ENCODE measurements at places on chromosomes 6 and 20.

DNA sequence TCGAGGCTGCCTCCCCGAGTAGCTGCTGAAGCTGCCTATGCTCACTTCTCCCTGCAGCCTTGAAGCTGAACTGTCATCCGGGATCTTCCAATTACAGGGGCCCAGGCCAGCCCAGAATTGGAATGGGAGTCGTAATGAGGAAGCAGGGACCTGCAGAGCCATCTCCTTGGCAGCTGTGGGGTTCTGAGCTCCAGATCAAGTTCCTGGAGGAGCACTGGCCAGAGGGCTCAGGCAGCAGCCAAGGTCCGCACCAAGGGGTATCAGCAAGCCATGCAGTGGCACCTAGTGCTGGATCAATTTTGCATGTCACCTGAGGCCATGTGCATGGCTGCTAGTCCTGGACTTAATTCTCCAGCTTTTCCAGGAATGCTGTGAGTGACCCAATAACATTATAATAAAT is 163.2 kb upstream of the TSHZ2 start:
- DNase-seq: no peak

- no peak for DNase-seq
These were observed 238.6 kb upstream of the PLN start for GRCh38 chr6:118309337-118310093.

DNA sequence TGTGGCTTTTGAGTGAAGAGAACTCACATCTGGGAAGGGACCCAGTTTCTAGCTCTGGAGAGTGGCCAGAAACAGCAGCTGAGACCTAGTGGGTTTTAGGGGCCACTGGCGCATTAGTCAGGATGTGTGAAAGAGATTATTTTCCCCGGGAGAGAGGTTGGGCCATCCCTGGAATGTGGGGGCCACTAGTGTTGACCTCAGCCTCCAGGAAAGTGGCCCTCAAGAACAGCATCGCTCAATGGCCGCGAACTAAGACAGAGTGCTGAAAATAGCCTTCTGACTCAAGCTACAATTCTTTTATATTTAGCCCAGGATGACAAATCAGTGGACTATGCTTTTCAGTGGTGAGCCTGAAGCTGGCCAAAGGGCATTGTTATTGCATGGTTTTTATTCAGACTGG is 210.4 kb upstream of the RNF24 start:
- DNase-seq: no peak

- no peak for DNase-seq
These were observed 148.7 kb downstream of the OPRM1 start for GRCh38 chr6:154187714-154188113.

DNA sequence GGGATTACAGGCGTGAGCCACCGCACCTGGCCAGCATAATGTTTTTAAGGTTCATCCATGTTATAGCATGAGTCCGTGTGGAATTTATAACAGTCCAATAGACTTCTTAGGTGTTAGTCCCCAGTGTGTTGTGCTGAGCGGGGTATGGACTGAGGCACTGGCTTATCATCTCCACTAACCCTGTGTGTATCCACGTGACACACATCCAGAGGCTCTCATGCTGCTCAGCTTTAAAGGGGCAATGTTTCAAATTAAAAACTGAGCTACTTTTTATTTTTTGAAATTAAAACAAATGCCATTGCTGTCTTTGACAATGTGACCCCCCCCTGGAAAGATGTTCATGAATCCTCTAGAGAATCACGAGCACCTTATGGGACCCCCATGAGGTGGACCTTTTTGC is 54.3 kb upstream of the TRERF1 start:
- DNase-seq: no peak

GRCh38 chr6:39835821-39836295 is 43.7 kb downstream of the DAAM2 start:
- DNase-seq: no peak

GRCh38 chr6:98324446-98324845 is 509.9 kb upstream of the POU3F2 start:
- no peak for DNase-seq

- DNase-seq: no peak
These were observed 37.9 kb downstream of the PREX1 start for GRCh38 chr20:48789781-48790472.

DNA sequence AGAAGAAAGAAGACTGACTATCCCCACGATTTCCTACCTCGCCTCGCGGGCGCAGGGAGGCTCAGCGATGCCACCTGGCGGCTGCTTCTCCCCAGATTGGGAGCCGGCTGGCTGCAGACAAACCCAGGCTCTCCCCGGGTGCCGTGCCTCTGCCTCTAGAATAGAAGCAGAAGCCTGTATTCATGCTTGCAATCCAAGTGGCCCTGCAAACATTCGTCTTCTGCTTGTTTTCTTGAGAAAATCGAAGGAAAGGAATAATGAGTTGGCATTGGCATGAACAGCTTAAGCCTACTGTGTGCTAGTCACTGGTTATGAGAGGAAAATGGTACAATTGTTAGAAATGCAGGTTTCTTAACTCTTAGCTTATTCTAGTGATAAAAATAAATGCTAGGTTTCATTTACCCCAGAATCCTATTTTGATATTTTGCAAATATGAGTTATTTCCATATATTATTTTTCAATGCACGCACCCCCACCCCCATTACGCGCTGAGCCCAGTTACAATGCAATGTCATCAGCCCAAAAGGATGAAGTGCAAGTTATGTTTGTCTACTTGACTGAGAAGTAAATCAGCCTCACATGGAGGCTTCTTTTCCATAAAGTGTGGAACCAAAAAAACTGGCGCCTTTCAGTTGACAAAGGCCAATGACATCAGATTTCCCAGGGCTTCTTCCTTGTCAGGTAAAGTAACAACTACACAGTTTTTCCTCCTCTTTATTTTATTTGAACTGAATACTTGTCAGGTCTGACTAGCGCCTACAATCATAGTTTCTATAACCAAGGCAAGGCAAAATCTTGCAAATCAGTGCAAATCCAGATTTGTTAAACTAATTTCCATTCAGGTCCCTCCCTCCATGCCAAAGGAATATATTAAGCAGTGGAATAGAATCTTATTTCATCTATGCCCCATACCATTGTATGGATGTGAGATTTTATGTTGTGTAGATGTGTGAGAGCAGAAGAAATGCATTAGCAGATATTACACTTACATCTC is 3.9 kb upstream of the SOX4 start:
- DNase-seq: peak; percentile 93

DNA sequence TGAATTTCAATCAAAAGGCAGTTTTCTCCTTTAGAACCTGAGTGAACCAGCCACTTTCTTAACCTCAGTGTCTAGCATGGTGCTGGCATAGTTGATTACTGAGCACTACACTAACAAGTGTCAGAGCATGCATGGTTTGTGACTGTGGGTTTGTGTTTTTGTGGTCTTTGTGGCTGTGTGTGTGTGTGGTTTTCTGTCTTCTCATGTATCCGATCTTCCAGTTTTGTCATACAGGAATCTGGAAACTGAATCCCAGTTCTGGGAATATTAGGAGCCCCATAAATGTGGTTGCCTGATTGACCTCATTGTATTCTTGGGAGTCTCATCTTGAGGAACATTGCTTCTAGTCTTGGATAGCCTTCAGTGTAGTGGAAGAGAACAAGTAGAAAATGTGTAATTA is 73.7 kb downstream of the ESR1 start:
- DNase-seq: no peak

All from inflammatory macrophage treated with lipopolysaccharide for 1 hour (primary cell).